ENCODE measurements at places on chromosomes 7 and 10.

DNA sequence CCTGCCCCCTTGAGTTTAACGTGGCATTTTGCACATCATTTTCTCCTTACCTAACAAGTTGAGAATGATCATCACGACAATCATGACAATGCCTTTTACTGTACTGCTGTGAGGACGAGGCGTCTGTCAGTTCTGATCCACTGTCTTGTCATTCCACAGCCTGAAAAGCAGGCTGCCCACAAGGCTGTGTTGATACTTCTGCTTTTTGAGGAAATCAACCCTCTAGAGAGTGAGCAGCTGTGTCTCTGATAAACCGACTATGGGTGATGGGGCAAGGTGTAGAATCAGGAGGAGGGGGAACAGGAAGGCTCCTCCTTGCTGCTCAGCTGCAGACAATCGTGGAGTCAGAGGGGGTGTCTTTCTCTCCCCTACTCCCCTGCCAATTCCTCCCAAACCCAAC lies 30.6 kb upstream of the C10orf120 start:
- DNase-seq, result no peak

DNA sequence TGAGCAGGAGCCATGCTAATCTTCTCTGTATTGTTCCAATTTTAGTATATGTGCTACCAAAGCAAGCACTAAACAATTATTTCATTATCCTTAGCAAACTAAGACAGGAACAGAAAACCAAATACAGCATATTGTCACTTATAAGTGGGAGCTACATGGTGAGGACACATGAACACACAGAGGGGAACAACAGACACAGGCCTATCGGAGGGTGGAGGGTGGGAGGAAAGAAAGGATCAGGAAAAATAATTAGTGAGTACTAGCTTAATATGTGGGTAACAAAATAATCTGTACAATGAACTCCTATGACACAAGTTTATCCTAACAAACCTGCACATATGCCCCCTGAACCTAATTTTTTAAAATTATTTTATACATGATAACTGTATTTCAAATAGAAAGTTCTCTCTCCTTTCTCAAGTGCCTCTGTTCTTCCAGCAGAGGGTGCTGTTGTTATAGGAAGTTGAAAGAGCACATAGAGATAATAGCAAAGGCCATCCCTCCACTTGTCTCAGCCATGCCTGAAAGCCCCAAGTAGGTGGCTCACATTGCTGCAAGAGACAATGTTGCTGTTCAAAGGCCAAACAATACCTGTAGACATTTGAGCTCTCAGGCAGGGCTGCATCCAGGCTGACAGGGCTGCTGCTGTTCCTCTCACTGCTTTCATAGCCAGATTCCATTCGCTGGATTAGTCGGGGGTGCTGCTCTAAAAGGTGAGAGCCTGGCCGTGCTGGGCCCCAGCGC lies 33.4 kb upstream of the PPP3CB start:
- DNase-seq, result peak; percentile 68

DNA sequence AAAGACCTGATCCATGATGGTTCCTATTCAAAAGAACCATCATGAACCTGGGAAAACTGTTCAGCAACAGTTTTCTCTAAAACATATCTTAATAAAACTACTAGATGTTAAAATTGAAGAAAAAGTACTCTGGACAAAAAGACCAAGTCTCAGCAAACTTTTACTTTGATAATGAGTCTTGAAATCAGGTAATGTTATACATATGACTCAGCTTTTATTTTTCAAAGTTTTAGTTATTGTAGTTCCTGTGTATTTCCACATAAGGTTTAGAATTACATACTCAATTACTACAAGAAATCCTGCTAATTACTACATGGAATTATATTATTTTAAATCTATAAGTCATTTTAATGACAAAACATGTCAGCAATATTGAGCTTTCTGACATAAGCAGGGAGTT lies 42.2 kb downstream of the ZNF33B start:
- no peak for DNase-seq

DNA sequence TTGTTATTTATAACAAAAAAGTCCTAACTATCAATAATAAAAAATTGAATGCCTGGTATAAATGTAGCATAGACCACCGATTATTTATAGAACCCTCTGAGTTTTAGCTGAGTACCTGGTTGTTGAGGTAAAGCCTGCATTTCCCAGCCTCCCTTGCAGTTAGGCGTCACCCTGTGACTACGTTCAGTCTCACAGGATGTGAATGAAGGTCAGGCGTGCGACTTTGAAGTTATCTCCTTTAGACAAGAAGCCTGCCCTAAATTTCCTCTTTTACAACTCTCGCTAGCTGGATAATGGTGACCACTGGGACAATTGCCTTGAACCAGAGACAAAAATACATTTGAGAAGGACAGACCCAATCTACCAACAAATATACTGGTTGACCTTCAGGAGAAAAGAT lies 67.5 kb upstream of the TES start:
- no peak for DNase-seq

DNA sequence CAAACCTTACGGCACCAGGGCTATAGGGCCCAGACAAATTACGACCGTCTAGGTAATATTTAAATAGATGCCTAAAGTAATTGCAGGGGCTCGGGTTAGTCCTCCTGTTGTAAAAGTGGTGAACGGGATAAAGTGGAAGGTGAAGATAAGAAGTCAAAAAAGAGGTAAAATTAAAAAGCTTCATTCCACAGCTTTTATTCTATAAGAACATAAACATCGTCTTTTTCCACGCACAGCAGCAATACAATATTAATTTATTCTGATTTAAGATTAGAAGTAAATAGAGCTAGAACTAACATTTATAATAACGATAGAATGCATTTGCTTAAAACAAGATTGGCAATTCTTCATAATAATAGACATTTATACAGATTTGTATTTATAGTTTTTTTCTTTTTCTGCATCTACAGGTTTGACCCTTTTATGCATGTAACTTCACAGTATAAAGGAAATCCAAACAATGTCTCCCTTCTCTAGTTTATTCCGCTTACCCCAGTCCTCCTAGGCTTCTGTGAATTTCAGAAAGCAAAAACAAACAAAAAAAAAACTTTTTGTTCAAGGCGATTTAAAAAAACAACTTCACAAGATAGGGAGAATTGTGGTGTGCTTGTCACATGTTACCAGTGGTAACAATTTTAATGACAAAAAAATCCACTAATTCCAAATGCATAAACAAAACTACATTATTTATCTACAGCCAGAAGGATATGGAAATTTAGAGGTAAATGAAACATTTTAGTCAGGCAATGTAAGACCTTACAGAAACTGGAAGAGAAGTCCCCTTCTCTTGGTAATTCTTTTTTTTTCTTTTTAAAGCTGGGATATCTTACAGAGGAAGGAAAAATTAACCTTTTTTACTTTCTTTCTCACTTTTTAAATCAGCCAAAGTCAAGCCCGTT lies 3.4 kb downstream of the HOXA10 start:
- no peak for DNase-seq

DNA sequence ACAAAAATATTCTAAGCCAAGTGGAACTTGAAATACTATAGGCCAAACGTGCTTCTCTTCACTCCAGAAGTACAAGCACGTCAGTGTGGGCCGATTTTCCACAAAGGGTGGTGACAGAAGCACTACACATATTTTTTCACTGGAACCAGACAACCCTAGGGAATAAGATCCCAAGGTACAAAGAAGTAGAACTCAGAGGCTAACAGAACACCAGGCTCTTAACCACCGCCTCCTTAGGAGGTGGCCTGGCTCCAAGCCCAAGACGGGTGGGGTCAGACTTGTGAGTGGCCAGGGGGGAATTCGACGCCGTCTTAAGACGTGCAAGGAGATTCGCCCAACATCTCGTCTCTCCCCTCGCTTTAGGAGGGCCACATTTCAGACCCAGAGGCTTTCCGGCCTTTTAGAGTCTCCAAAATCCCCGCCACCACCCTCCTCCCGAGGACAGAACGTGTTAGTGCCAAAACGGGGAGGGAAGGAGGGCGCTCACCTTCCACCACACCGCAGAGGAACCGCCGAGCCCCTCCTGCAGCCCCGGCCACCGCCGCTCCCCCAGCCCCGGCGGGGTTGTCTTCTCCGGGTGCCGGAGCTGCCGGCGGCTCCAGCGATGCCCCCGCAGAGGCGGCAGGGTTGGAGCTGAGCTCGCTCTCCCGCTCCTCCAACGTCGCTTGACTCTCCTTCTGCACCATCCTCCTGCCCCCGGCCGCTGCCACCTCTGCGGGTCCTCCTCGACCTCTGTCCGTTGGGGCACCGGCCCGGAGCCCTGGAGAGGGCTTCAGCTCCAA lies 716 bp downstream of the OGA start:
- peak; percentile 52 for DNase-seq

GRCh38 chr10:28254290-28254985 lies 48.4 kb downstream of the MPP7 start:
- no peak for DNase-seq

DNA sequence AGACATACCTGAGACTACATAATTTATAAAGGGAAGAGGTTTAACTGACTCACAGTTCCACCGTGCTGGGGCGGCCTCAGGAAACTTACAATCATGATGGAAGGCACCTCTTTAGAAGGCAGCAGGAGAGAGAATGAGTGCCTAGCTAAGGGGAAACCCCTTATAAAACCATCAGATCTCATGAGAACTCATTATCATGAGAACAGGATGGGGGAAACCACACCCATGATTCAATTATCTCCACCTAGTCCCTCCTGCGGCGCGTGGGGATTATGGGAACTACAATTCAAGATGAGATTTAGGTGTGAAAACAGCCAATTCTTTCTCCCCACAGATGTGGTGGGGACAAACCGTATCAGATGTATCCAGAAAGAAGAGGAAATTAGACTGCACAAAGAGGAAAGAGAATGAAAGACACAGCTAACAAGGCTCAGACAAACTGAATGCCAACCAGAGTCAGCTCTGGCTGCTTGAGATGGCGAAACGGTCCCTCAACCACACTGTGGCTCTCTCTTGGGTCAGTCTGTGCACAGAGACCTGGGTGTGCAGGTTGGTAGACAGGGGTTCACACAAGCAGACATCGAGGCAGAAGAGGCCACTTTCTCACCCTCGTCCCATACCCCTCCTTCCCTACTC lies 375.6 kb downstream of the SFMBT2 start:
- DNase-seq, result no peak

DNA sequence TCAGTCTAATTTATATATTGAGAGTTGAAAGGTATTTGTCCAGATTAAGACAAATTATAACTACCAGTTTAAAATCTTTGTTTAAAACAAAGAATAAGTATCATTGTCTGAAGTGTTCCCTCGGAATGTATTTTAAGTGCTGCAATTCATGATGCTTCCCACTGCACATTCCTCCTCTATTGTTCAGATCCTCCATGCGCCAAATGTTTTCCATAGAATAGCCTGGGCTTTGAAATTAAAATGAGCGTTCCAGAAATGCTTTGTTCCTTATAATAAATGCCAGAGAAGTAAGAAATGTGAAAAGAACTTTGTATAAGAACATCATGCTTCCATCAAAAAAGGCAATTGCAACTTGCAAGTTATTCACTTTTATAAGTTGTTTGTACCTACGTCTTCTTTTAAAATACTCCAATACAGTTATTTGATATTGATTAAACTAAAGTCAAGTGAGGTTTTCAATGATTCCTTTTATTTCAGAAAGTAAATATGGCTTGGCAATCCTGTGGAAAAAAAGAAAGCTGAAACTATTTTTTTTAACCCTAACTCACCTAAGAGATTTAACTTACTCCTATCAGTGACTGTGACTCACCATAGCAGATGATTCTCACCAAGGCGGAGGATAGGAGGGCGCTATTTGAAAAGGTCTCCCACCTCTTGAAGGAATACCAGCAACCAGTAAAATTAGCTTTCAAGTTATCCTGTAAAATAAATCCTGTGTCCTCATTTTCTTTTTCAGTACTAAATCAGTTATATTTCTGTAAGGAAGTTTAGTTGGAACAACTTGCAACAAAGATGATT lies 85.8 kb downstream of the CTNNA3 start:
- no peak for DNase-seq

- DNase-seq, result peak; percentile 73
These were observed 140.2 kb downstream of the AUTS2 start for GRCh38 chr7:69738396-69738951.

DNA sequence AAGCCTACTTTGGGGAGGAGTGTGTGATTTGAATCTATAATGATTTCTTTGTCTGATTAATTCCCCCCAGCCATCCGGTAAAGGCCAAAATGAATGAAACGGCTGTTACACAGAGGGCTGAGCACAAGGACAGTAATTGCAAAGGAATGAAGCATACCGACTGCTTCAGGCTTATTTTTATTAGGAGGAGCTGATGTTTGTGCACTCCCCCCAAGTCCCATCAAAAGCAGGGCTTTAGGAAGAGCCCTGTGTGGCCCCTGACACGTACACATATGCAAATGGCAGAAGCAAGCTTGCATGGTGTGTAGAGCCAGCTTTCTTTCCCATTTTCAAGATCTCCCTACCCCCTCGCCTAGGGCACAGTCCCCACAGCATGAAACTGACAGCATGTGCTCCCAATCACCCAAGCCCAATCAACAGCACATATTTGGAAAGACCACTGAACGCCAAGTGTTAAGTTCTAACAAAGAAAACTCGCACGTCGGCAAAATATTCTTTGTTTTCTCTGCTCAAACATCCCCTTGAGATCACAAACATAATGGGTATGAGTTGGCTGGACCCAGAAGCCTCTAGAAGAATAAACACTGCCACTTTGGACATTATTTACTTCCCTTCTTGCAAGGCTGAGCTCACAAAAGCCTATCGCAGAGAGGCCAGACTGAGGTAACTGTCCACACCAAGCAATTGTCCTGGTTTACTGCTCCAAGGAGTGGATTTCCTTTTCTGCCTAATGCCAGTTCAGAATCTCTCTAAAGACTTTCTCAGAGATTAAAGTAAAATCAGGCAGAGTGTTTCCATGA lies 143.0 kb downstream of the CUBN start:
- DNase-seq, result no peak

GRCh38 chr7:43211286-43211685 lies 98.8 kb downstream of the HECW1 start:
- no peak for DNase-seq

DNA sequence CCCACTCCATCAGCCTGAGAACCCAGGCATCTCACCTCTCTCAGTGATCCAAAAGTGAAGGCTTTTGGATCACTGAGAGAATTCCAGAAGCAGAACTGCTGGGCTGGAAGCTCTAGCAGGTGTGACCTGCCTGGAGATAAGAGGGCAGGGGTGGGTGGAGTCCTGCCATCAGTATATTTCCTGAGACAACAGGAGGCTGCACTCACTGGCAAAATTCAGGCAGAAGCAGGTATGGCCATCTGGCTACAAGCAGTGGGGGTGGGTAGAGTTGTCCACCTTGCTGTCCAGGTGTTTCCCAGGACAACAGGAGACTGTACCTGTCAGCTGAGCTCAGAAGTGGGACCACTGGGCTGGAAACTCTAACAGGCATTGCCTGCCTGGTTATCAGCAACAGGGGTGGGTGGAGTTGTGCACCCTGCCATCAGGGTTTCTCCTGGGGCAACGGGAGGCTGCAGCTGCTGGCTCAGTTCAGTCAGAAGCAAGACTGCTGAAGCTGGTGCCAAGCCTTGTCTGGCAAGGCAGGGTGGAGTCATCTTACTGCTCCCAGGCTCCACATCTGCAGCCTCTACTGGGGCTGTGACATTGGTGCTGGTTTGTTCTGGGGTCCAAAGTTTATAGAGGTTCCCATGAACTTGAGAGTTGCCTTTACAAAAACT lies 47.2 kb upstream of the SFTPD start:
- no peak for DNase-seq

GRCh38 chr7:47584536-47584895 lies 2.6 kb upstream of the TNS3 start:
- DNase-seq, result no peak

GRCh38 chr7:101235522-101235921 lies 2.1 kb downstream of the CLDN15 start:
- DNase-seq, result no peak
